ENCODE measurements at places on chromosomes 5 and 9. TPM values are rescaled to one million over a fixed set of nuclear protein-coding genes. Genes with fewer than 3 reads are reported as not detected.

Gene CFAP90
- 0.39 TPM for total RNA-seq

Gene F2RL2
- 0.32 TPM for total RNA-seq

DNA sequence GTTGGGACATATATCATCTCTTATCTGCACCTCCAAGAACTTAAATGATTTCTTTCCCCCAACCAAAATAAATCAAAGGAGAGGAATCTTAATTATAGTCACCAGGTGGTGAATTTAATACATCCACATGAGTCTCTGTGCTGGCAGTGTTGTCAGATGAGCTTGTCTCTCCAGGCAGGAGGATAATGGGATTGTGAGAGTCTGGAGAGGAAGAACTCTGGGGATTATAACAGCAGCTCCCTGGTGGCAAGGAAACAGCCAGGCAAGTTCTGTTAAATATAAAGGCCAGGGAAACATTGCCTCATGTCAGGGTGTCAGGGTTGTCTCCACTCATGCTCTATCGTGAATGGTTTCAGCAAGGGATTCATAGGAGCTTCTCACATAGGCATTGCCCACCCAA lies 80.8 kb downstream of the TLR4 start:
- no peaks in the 10 kb centered on the region for H3K36me3 ChIP-seq
- H3K27ac ChIP-seq, result no peak overlapping the region
- H3K4me1 ChIP-seq, result no peaks in the 10 kb centered on the region
- no peaks in the 10 kb centered on the region for H3K27me3 ChIP-seq

GRCh38 chr9:130810609-130811136 lies 24.4 kb upstream of the ABL1 start:
- no peaks in the 10 kb centered on the region for H3K27me3 ChIP-seq
- H3K36me3 ChIP-seq, result no peaks in the 10 kb centered on the region
- no peak overlapping the region for H3K27ac ChIP-seq
- no peak overlapping the region for H3K4me3 ChIP-seq

Gene ARL15
- 27.9 TPM for total RNA-seq

Gene PDGFRB
- 360 TPM for total RNA-seq

DNA sequence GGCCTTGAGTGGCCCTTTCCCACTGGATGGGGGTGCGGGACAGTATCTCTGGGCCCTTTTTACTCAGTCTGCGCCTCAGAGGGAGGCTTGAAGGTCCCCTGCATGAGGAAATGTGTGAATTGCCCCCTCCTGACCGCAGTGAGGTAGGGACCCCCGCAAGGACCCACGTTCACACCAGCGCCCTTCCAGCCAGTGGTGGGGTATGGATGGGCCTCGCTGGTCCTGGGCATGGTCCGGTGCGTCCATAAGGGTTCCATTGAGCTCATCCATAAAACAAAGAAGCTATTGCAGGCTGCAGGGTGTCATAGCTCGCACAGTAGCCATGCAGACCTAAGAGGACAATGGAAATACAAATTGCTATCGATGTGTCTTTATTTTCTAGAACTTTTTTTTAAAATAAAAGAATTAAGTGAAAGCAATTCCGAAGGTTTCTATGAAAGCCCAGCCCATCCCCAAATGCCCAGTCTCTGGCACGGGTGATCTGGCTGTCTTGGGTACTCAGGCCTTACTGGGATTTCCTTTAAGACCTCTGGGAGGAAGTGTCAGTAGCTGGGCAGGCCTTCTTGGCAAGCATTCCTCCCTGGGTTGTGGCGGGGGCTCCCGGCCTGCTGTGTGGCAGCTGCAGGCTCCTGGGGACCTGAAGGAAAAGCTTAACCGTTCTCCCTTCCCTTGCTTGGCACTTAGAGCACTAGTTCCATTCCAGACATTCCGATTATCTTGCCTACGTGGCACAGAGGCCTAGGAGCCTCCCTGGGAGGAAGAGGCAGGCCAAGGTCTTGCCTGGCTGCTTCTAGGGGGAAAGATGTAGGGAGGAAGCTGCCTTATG lies 1.5 kb upstream of the SEMA5A start:
- DNase-seq, result peak; percentile 80
- H3K4me3 ChIP-seq, result peak overlapping the region; percentile 76
- H3K4me1 ChIP-seq, result no peaks in the 10 kb centered on the region
- no peaks in the 10 kb centered on the region for H3K27me3 ChIP-seq

- H3K36me3 ChIP-seq, result no peaks in the 10 kb centered on the region
- no peak for DNase-seq
- H3K4me1 ChIP-seq, result no peaks in the 10 kb centered on the region
These were observed 27.4 kb downstream of the PPP2R2B start for GRCh38 chr5:146851133-146851532.
